Skin of body (tissue), 3 donors: ENCODE measurements at places on chromosomes 7 and 10. TPM values are rescaled to one million over a fixed set of nuclear protein-coding genes. Genes with fewer than 3 reads are reported as not detected.

Gene PLAU
- total RNA-seq: 29.1 TPM

Gene AFAP1L2
- total RNA-seq: 24.9 TPM

- no peak for DNase-seq
These were observed 11.1 kb upstream of the TFEC start for GRCh38 chr7:116041615-116042014.

DNA sequence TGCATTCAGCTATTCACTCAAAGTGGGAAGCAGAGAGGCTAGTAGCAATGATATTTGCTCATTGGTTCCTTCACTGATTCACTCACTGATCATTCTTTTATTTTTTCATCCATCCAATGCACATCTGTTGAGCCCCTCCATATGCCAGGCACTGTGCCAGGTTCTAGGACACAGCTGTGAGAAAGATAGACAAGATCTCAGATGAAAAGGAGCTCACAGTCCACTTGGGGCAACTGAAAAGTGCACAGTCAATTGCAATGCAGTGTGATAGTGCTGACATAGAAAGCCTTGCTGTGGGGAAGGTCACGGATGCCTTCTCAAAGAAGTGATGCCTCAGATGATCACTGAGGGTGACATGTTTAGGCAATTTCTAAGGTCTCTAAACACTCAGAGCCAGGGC is 262.3 kb downstream of the PTEN start:
- DNase-seq: no peak

- no peak for DNase-seq
These were observed 27.1 kb downstream of the SKIDA1 start for GRCh38 chr10:21498377-21498776.

DNA sequence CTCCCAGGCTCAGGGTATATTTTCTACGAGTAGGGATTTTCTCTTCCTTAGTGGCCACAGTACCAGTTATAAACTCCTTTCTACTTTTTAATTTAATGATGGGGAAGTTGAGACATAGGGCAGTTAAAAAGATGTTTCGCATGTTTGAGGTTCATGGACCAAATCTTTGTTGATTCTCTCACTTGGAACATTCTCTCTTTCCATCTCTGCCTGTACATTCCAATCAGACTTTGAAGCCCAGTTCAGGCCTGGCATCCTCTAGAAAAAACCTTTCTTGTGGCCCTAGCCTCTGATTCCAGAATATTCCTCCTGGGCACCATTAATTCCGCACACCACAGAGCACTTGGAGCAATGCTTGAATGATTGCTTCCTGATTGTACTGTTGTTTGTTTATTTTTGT is 18.5 kb downstream of the SLC13A4 start:
- DNase-seq: no peak

Gene SRRM3
- 0.99 TPM for total RNA-seq

DNA sequence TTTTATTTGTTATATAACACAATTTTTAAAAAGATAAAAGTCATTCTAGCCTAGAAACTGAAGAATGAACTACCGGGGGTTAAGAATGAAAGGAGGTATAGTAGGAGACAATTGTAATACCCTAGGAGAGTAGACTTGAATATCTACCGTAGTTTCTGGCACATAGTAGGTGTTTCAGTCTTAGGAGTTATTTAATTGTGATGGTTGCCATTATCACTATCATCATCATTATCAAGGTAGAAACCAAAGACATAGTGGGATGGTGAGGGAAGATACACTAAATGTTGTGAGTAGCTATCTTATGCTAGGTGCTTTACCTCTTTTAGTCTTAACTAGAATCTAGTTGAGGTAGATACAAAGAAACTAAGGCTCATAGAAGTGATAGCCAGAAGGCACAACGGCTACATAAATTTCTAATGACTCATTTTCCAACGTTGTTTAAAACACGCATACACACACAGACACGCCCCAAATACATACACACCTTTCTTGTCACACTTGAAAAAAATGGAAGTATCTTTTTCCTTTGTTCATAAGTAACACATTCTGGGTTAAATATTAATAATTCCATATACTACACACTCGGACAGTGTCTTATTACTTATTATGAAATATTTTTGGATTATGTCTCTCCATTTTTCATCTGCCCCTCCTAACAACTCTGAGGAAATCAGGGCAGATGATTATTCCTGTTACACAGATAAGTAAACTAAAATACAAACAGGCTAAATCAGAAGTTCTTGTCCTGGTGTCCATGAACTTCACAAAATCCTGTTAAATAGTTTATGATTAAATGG is 2.0 kb upstream of the ANLN start:
- no peak for DNase-seq

DNA sequence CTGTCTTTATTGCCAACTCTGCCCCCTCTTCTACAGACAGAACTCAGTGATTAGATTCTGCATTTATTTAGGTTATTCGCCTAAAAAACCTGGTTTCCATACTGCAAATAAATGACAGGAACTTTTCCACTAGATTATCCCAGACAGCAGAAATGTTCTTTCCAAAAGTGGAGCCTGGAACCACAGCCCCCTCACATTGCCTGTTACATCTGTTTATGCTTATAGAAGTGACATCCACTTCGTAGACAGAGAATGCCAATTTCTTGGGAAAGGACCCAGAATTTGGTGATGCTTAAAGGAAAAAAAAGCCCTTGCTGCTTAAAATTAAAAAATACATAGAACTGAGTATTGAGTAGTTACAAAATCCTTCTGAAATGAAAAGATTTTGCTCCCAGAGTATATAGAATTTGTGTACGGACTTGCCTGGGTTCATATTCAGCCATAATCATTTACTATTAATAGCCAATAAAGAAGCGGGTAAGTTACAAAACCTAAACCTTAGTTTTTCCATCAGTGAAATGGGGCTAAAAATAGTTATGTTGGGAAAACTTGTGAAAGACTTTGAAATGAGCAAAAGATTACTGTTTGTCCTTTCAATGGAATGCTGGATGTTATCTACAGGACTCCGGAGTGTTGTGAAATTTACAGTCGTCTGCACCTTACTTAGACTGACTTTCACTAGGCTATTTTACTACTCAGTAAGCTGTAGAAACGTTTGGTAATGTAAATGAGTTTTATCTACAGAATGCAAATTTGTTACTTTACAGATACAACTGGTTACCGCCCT is 1.1 kb upstream of the PPP1R9A start:
- peak; percentile 59 for DNase-seq

DNA sequence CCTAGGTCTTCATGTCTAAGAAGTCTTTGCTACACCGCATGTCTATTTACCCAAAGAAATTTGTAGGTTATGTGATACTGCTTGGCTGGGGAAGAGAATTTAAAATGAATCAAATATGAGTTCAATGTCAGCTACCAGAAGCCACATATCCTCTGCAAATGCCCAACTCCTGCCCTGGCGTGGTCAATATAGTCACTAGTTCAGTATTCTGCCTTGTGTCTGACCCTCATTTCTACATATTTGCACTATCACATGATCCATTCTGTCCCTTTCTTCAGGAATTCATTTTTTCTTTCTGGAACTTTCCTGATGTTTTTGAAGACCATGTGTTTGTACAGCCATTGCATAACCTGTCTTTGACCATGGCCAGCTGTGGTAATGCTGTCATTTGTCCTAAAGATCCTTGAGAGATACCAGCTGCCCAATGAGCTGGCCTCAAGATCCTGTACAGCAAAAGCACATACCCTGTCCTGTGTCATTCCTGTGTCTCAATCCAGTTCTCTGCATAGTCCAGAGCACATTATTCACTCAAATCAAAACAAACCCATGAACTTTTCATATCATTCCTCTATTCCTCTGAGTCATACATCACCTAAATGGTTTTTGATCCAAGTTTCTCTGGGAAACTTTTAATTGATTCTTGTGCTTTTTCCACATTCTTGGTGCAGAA is 524.5 kb downstream of the PARD3 start:
- DNase-seq: no peak

DNA sequence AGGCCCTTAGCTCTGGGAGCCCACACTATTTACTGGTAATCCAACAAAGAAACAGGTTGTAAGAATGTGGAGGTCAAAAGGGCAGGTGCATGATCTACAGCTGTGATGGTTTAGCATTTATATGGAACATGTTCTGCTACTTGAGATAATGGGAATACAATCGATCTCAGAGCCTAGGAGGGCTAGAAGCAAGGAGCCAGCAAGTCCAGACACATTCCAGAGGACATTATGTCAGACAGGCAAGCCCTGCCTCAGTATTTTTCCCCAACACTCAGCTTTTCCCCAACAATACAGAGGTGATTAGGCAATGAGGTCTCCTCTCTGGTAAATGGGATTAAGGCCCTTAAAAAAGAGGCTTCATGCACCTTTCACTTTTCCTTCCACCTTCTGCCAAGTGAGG is 21.4 kb upstream of the GNAT3 start:
- DNase-seq: no peak

DNA sequence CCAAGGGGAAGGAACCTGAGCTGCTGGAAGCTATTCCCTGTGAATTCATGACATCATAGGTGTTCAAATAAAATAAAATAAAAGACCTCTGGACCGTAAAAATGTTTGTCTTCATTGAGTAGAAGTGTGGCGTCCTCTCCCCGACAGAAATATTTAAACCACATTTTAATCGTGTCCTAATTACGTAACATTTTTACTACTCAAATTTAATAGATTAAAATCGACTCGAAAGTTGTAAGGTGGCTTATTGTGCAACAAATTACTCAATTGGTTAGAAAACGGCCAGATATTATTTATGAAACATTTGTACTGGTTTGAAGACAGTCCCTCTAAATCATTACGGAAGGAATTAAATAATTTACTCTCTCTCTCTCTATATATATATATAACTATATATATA is 15.5 kb upstream of the NCAPG2 start:
- no peak for DNase-seq

DNA sequence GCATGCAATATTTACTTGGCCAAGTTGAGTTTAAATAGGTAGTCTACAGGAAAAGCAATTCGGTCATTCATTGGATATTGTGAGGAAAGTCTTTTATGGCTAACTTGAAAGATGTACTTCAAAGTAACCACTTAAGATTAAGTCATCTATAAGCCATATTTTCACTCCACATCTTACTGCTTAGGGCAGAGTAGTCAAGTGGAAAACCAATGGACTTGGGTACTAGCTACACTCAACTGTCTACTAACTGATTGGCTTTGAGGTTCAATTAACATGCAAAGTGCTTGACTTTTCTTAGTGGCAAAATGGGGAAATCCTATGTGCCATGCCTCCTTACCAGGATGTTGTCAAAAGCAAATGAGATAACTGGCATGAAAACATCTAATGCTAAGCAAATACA is 51.0 kb downstream of the CAV1 start:
- DNase-seq: no peak

- no peak for DNase-seq
These were observed 30.3 kb upstream of the KEL start for GRCh38 chr7:142992427-142992826.

Gene DRGX
- 0.20 TPM for total RNA-seq

Gene WNT8B
- total RNA-seq: not detected

DNA sequence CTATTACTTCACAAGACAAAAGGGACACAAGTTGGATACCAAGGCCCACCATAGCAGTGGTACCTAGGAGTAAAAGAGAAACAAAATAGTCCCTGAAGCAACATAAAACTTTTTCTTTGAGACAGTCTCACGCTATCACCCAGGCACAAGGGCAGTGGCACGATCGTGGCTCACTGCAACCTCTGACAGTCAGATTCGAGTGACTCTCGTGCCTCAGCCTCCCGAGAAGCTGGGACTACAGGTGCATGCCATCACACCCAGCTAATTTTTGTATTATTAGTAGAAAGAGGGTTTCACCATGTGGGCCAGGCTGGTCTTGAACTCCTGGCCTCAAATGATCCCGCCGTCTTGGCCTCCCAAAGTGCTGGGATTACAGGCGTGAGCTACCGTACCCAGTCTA is 59.0 kb upstream of the KCNMA1 start:
- no peak for DNase-seq

DNA sequence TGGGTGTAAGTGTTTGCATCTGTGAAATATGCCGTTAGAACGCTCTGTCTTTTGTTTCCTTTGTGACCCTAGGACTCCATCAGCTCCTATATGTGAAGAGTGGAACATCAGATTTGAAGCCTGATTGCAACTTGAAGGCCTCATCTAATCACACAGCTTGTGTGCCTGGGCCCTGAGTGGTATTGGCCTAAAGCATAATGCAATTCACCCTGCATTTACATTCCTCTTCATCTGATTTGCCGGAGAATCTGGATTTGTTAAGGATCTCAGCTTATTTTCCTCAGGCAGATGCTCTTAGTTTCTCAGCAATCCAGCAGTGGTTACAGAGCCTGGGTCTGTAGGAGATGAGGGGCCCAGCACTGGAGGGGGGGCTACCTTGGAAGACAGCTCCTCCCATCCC is 183.2 kb upstream of the ITGB1 start:
- no peak for DNase-seq

DNA sequence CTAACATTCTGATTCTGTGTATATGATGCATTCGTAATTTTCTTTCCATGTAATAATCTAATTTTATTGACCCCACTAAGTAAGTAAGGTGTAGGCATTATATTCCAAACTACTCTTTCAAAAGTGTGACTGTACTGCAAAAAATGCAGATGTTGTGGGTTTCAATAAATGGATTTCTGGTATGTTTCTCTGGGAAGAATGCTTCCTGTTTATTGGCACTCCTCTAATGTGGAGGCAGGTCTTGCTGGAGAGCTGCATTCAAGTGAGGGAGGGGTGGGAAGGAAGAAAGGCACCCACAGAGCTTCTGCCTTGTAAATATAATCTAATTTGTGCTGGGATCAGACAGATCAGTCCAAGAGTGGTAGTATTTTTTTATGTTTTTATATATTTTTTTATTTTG is 23.9 kb downstream of the ST7 start:
- DNase-seq: no peak

DNA sequence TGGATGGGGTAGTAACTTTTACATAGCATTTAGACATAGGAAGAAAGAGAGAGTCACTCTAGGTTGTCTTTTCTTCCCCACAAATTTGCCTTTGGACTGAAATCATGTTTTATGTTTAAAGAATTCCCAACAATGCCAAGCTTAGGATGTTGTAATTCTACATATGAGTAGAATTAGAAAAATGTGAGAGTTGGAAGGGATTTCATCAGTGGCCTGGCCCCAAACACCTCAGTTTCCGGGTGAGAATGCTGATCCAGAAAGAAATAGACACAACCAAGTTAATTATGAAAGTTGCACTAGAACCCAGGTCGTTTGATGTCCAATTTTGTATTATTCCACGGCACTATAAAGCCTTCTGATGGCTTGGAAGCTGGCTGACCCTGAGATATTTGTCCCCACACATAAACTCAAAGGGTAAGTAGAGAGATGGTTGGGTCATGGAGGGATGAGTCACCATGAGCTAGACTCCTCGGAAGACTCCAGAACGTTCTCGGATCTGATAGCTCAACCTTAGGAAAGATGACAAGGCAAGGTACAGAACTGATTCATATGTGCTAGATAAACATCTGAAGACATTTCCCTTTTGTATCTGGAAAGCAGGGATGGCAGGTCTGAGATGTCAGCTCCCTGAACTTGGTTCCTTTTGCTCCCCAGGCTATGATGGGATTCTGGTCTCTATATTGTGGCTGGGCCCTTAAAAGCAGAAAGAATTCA is 48.8 kb upstream of the SLC35B4 start:
- no peak for DNase-seq

Gene INTS1
- total RNA-seq: 21.1 TPM

GRCh38 chr10:112698133-112698817 is 251.3 kb downstream of the VTI1A start:
- peak; percentile 88 for DNase-seq
